Hair follicular keratinocyte (primary cell): ENCODE measurements at places on chromosomes 3 and 15. TPM values are rescaled to one million over a fixed set of nuclear protein-coding genes. Genes with fewer than 3 reads are reported as not detected.

The RUBCN gene
- total RNA-seq, result 24.8 and 25.3 TPM in 2 replicates

The SLC12A8 gene
- total RNA-seq, result 12.5 and 12.9 TPM in 2 replicates

The AQP9 gene
- 0.08 TPM in 2 replicates for total RNA-seq

The TMEM115 gene
- total RNA-seq, result 47.8 and 51.1 TPM in 2 replicates

The CCR2 gene
- not detected in 2 replicates for total RNA-seq

The SLC28A2 gene
- not detected in 2 replicates for total RNA-seq

The LMAN1L gene
- not detected in 2 replicates for total RNA-seq
